ENCODE measurements at places on chromosomes 3 and 15.

DNA sequence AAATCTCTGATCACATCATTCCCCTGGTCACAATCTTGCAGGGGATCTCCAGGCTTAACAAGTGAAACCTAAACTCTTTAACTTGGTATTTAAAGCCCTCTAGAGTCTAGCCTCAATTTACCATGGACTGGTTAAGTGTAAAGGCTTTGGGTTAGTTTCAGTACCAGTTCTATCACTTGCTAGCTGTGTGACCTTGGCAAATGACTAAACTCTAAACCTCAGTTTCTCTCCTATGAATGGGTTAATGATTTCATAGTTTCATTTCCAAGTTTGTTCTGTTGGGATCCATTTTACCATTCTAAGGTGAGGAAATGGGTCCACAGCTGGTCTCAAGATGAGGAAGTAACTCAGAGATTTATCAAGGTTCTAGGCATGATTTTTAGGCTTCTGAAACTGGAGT, 38.8 kb upstream of the TIMP4 start:
- no peak for DNase-seq

GRCh38 chr15:67127331-67127664, 61.9 kb downstream of the SMAD3 start:
- DNase-seq = no peak

GRCh38 chr15:40257656-40258450, 19.0 kb downstream of the PAK6 start:
- DNase-seq = no peak

- DNase-seq = no peak
Measured at GRCh38 chr3:132573797-132574211, 23.3 kb upstream of the ACKR4 start.

- DNase-seq = no peak
Measured at GRCh38 chr3:9157651-9158362, 91.6 kb downstream of the SRGAP3 start.

GRCh38 chr3:20074226-20075063, 34.2 kb downstream of the KAT2B start:
- DNase-seq = no peak

DNA sequence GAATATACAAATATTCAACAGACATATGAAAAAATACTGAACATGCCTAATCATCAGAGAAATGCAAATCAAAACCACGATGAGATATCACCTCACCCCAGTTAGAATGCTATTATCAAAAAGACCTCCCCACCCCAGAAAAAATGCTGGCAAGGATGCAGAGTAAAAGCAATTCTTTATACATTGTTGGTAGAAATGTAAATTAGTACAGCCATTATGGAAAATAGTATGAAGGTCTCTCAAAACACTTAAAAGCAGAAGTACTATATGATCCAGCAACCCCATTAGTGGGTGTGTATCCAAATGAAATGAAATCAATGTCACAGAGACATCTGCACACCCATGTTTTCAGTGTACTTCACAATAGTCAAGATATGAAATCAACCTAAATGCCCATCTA, 308.7 kb downstream of the CHST2 start:
- DNase-seq = no peak

Measured in stimulated activated CD8-positive, alpha-beta memory T cell treated with anti-CD3 and anti-CD28 coated beads, Interleukin-15, amount 100 ng/mL, for 1 hour (primary cell).